Lung (tissue), 17 donors: ENCODE measurements at places on chromosomes 13 and 19. TPM values are rescaled to one million over a fixed set of nuclear protein-coding genes. Genes with fewer than 3 reads are reported as not detected.

GRCh38 chr19:2529473-2529918 lies 53.6 kb downstream of the GADD45B start:
- no peaks in the 10 kb centered on the region for H3K27me3 ChIP-seq
- no peak overlapping the region for H3K4me3 ChIP-seq
- no peak overlapping the region for H3K27ac ChIP-seq
- H3K36me3 ChIP-seq = no peaks in the 10 kb centered on the region
- H3K4me1 ChIP-seq = no peaks in the 10 kb centered on the region

- no peaks in the 10 kb centered on the region for H3K27me3 ChIP-seq
- H3K4me1 ChIP-seq = no peaks in the 10 kb centered on the region
- H3K36me3 ChIP-seq = no peaks in the 10 kb centered on the region
- H3K4me3 ChIP-seq = no peak overlapping the region
Measured at GRCh38 chr13:46377554-46377953, 9.5 kb downstream of the RUBCNL start.

DNA sequence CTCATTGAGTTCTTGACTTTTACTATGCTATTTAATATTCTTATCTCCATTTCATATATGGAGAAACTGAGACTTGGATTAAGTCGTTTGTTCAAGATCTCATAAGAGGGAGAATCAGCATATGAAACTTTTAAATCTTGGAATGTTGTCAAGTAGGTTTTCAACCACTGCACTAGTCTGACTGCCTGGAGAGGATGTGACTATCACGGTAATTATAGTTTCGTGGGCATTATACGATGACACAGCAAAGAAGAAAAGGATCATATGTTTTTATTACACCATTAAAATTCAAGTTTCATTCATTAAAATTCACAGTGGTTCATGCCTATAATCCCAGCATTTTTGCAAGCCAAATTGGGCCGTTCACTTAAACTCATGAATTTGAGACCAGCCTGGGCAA lies 555.2 kb downstream of the SLITRK1 start:
- no peaks in the 10 kb centered on the region for H3K36me3 ChIP-seq
- DNase-seq = no peak
- H3K4me1 ChIP-seq = no peaks in the 10 kb centered on the region
- no peak overlapping the region for H3K27ac ChIP-seq
- H3K27me3 ChIP-seq = no peaks in the 10 kb centered on the region

DNA sequence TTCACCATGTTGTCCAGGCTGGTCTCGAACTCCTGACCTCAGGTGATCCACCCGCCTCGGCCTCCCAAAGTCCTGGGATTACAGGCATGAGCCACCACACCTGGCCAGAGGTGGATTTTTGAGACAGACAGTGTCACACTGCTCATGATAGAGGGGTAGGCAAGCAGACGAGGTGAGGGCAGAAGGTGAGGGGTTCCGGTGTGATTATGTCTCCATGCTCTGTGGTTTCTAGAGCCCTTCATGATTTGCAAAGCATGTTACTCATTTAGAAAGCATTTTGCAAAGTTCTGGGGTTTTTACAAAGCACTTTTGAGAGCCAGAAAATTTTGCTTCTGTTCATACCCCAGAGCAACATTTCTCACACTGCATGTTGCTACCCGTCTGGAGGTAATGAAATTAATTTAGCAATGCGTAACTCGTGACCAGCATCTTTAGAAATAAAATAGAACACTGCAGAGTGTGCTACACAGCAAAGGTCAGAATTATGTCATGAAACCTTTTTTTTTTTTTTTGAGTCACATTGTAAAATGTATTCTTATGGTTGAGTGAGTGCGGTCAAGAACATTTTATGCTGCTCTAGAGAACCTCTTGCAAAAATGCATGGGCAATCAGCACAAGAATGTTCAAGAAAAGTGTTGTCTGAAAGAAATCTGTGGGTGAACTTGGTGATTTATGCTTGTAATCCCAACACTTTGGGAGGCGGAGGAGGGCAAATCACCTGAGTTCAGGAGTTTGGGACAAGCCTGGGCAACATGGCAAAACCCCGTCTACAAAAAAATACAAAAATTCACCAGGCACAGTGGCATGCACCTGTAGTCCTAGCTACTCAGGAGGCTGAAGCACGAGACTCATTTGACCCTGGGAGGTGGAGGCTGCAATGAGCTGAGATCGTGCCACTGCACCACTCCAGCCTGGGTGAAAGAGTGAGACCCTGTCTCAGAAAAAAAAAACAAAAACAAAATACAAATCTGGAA lies 58.0 kb downstream of the MAP4K1 start:
- H3K27me3 ChIP-seq = peaks cover 6% of the 10 kb centered on the region
- H3K27ac ChIP-seq = no peak overlapping the region
- H3K4me1 ChIP-seq = no peaks in the 10 kb centered on the region
- H3K4me3 ChIP-seq = no peak overlapping the region
- H3K36me3 ChIP-seq = no peaks in the 10 kb centered on the region

- no peaks in the 10 kb centered on the region for H3K36me3 ChIP-seq
- H3K4me3 ChIP-seq = no peak overlapping the region
- H3K27ac ChIP-seq = no peak overlapping the region
- peaks cover 32% of the 10 kb centered on the region for H3K4me1 ChIP-seq
- H3K27me3 ChIP-seq = no peaks in the 10 kb centered on the region
- no peak for DNase-seq
Measured at GRCh38 chr13:97108530-97108900, 113.6 kb upstream of the MBNL2 start.

DNA sequence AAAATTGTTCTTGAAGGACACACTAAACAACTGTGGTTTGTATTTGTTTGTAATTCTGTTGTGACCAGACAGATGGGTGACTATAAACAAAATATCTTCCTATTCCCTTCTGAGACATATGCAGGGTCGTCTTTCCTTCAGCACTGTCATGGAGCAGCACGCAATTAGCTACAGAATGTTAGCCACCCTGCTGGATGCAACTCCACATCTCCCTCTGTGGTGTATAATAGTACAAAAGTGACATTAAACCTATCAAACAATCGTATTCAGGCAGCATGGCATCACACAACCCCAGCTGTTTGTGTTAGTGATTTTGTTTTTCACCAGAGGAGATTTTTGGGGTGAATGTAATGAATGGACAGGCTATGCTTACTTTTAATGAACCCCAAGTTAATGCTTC lies 146.2 kb downstream of the GPC6 start:
- no peak overlapping the region for H3K27ac ChIP-seq
- no peak for DNase-seq
- no peak overlapping the region for H3K4me3 ChIP-seq
- no peaks in the 10 kb centered on the region for H3K27me3 ChIP-seq
- no peaks in the 10 kb centered on the region for H3K4me1 ChIP-seq

DNA sequence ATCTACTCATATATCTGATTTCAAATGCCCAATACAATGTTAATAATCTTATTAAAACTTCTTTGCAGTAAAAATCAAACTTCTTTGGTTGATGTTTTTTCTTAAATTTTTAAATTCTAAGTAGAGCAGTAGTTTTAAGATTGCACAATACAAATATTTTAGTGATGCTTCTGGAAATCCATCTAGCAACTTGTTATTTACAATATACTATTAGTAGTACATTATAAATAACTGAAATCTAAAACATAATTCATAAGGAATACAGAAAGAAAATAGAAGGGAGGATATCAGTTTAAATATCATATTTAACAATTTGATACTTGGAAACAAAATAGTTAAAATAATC lies 569.7 kb downstream of the PCDH9 start:
- H3K36me3 ChIP-seq = no peaks in the 10 kb centered on the region
- H3K4me1 ChIP-seq = no peaks in the 10 kb centered on the region

DNA sequence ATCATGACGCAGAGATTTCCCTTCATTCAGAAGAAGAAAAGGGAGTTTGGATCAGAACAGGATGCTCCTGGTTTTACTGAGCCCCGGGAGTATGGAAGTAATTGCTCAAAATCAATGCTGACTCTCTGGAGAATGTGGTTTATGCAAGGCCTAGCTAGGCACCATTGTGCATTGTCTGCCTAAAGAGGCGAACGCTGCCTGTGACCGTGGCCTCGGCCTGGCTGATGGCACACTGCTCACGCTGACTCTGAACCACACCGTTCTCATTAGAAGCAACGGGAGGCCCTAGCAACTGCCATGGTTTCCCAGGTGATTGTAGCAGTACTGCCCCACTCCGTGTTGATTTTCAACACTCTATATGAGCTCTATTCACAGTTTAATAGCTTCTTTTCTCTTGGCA lies 41.7 kb upstream of the UBL3 start:
- H3K27me3 ChIP-seq = no peaks in the 10 kb centered on the region
- H3K27ac ChIP-seq = no peak overlapping the region
- DNase-seq = no peak
- H3K4me3 ChIP-seq = no peak overlapping the region

DNA sequence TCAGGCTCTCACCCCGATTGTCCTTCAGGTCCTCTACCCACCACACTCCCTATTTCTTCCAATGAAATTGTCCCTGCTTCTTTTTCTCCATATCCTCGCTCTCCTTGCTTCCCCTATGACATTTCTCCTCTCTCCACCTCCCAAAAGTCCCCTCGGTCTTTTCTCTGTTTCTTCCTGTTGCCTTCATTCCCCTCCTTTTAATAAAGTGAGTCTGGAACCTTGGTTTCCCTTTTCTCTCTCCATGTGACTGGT lies 676 bp upstream of the ZNF574 start:
- no peaks in the 10 kb centered on the region for H3K4me1 ChIP-seq
- no peaks in the 10 kb centered on the region for H3K27me3 ChIP-seq
- H3K36me3 ChIP-seq = peaks cover 9% of the 10 kb centered on the region
- H3K27ac ChIP-seq = peak overlapping the region; percentile 96
- H3K4me3 ChIP-seq = peak overlapping the region; percentile 72

DNA sequence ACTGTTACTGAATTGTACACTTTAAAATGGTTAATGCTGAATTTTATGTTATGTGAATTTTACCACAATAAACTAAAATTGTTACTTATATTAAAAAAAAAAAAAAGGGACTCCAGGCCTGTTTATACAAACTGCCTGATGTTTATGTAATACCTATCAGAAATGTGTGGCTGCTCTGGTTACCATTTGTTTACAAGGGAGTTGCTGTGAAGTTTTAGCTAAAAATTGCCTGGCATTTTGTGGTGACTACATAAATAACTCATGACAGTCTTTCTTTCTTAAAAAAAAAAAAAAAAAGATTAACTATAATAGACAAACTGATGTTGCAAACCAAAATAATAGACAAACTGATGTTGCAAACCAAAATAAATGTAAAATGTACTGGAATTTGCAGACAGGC lies 71.8 kb downstream of the CDADC1 start:
- no peak overlapping the region for H3K27ac ChIP-seq
- no peak overlapping the region for H3K4me3 ChIP-seq
- no peaks in the 10 kb centered on the region for H3K27me3 ChIP-seq
- peaks cover 8% of the 10 kb centered on the region for H3K4me1 ChIP-seq
- H3K36me3 ChIP-seq = no peaks in the 10 kb centered on the region
- DNase-seq = no peak

- no peak overlapping the region for H3K4me3 ChIP-seq
- no peaks in the 10 kb centered on the region for H3K4me1 ChIP-seq
- H3K27ac ChIP-seq = no peak overlapping the region
- DNase-seq = no peak
- H3K36me3 ChIP-seq = no peaks in the 10 kb centered on the region
- no peaks in the 10 kb centered on the region for H3K27me3 ChIP-seq
Measured at GRCh38 chr19:29833614-29834261, 21.9 kb downstream of the CCNE1 start.

GRCh38 chr19:29085206-29085605 lies 127.7 kb downstream of the UQCRFS1 start:
- peaks cover 5% of the 10 kb centered on the region for H3K27me3 ChIP-seq
- no peak overlapping the region for H3K27ac ChIP-seq
- no peaks in the 10 kb centered on the region for H3K36me3 ChIP-seq
- DNase-seq = no peak
- no peak overlapping the region for H3K4me3 ChIP-seq

- H3K4me3 ChIP-seq = no peak overlapping the region
- DNase-seq = peak; percentile 45
- H3K27ac ChIP-seq = no peak overlapping the region
- no peaks in the 10 kb centered on the region for H3K36me3 ChIP-seq
Measured at GRCh38 chr13:53240401-53241025, 211.9 kb downstream of the OLFM4 start.

GRCh38 chr13:71242201-71242600 lies 624.8 kb downstream of the DACH1 start:
- no peaks in the 10 kb centered on the region for H3K36me3 ChIP-seq
- H3K27me3 ChIP-seq = no peaks in the 10 kb centered on the region
- H3K4me1 ChIP-seq = no peaks in the 10 kb centered on the region
- no peak overlapping the region for H3K27ac ChIP-seq
- no peak overlapping the region for H3K4me3 ChIP-seq

GRCh38 chr13:92224825-92225224 lies 826.4 kb downstream of the GPC5 start:
- H3K27me3 ChIP-seq = no peaks in the 10 kb centered on the region
- no peaks in the 10 kb centered on the region for H3K36me3 ChIP-seq
- no peaks in the 10 kb centered on the region for H3K4me1 ChIP-seq
- H3K4me3 ChIP-seq = no peak overlapping the region
- peak overlapping the region; percentile 29 for H3K27ac ChIP-seq

DNA sequence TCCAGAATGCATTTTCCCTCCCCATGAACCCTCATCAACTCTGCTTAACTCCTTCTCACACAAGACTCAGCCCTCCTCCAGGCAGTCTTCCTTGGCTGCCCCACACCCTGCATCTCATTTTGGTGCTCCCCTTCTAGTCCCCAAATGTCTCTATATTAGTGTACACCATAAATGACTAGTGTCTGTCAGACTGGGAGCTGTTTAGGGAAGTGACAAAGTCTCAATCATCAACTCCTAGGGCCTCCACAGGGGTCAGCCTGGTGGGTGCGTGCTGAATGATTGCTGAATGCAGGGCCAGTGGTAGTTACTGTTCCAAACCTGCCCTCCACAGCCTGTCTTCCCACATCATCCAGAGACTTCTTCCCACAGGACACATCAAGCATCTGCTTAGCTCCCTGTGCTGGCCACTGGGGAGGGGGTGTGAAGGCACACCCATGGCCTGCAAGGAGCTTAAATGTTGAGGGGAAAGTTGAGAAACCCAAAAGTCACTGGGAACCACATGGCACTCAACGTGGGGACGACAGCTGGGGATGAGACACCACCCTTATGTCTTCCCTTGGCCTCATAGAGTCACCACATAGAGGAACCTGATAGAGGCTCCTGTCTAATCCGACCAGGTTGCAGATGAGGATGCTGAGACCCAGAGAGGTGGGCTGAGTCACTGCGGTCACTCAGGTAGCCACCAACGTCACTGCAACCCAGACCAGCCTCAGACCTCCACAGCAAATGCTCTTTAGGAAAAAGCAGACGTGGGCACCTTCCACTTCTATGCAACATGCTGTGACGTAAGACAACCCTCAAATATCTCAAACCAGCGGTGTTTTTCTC lies 79.3 kb upstream of the TM9SF2 start:
- no peaks in the 10 kb centered on the region for H3K27me3 ChIP-seq
- H3K36me3 ChIP-seq = no peaks in the 10 kb centered on the region
- H3K4me3 ChIP-seq = no peak overlapping the region
- no peak overlapping the region for H3K27ac ChIP-seq

- no peak overlapping the region for H3K4me3 ChIP-seq
- no peak overlapping the region for H3K27ac ChIP-seq
- no peak for DNase-seq
- H3K4me1 ChIP-seq = no peaks in the 10 kb centered on the region
Measured at GRCh38 chr13:35826626-35827254, 304.4 kb downstream of the DCLK1 start.

- DNase-seq = peak; percentile 88
- H3K36me3 ChIP-seq = no peaks in the 10 kb centered on the region
- peak overlapping the region; percentile 47 for H3K4me3 ChIP-seq
- no peak overlapping the region for H3K27ac ChIP-seq
- peaks cover 13% of the 10 kb centered on the region for H3K27me3 ChIP-seq
- H3K4me1 ChIP-seq = peaks cover 17% of the 10 kb centered on the region
Measured at GRCh38 chr19:30227661-30228112, 144.5 kb upstream of the ZNF536 start.

EFNA2 gene
- total RNA-seq = not detected

IGFL3 gene
- total RNA-seq = not detected

ZNF540 gene
- 5.7 TPM for total RNA-seq
